ENCODE measurements at places on chromosomes 16 and 17.

DNA sequence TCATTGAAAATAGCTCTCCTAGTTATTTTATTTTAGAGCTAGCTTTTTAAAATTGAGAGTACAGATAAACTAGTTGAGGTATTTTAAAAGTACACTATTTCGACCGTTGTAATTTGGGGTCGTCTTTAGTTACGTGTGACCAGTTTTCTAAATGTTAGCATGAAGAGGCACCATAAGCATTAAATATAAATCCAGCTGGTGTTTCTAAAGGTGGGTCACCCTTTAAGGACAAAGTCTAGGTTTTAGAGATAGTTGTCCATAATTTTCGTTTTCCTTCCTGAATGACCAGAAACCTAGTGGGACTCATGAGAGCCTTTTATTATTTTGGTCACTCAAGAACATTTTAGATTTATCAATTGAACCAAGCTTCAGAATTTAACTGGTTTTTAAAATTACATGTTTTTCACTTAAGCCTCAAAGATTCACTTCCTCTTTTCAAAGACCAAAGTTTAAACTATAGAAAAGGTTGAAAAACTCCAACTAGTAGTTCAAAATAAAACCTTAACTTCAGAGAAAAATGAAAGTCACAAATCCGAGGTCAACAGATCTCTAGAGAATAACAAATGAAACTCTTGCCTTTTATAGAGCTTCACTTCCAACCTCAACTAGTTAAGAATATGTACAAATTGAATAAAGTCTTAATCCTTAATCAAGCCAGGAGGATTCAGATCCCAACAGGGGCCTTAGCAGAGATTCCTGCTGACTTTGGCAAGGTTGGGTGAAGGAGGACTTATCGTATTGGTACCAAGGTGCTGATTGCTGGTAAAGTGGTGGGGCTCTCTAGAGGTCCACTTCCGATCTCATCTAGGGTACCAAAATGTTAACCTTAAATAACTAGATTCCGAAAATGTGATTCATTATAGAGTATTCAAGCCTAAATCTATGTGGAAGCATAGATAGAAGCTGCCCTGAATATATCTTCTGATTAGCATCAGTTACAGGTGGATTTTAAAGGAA lies 32.5 kb downstream of the PHKB start:
- DNase-seq = no peak

DNA sequence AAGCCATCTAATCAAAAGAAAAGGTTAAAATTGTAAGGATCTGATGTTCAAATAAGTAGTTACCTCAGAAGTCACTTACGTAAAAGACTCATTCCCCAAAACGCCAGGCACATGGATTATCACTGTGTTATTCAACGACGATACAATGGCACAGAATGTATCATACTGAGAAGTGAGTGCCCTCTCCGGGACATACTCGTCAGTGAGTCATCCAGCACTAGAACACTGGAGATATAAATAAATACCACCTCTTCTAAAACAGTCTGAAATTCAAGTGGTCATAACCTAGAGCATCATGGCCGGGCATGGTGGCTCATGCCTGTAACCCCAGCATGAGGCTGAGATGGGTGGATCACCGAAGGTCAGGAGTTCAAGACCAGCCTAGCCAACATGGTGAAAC lies 24.9 kb downstream of the USP31 start:
- no peak for DNase-seq

- peak; percentile 12 for DNase-seq
Measured at GRCh38 chr17:68356520-68356919, 65.2 kb downstream of the ARSG start.

DNA sequence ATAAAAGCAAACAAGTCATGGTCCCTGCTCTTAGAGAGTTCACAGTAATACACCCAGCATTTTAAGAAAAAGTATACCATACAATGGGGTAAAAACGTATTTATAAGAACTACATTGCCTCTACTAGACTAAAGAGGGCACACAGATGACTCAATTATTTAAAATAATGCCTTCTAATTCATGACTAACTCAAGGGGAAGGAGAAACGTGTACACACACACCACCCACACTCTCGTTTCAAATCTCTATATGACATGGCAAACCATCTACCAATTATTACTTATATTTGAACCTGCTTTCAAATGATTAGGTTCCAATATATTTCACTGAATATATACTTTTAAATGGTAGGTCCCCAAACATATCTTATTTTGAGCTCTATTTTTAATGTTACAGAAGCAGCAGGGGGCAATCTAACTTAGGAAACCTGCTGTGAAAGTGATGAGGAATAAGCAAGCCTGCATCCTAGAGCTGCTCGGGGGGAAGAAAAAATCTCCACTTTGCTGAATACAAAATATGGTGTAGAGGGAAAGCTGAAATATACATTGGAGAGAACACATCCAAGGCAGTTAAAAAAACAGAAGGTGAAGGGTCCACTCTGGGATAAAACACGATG lies 232.4 kb upstream of the PSMD7 start:
- no peak for DNase-seq

DNA sequence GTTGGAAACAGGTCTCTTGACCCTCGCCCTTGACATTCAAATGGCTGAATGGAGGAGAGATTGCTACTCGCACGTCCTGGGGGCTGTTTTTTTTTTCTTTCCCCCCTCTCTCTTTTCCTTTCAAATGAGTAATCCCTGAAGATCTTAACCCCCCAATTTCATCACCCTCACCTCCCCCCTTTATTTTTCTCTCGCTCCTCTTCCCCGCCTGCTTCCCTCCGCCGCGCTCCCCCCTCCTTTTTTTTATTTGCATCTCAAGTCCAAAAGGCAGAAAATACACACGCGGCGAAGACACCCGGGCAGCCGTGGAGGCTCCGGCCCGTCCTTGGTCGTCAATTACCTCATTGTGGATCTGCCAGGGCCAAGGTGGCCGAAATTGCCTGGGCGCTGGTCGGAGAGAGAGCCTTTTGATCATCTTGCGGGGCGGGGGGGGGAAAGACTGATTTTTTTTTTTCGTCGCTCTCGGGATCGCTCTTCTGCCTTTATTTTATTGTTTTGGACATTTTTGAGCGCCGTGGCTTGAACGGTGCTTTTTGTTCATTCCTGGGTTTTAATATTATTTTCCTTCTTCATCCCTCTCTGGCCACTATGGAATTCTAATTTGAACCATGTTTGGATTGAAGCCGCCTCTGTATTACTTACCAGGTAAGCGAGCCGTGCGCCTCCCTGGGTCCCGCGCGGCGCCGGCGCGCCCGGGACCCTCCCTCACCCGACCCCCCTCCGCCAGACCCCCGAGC lies 57.2 kb upstream of the GSE1 start:
- DNase-seq = no peak

GRCh38 chr17:15012351-15012980 lies 252.7 kb downstream of the PMP22 start:
- DNase-seq = no peak

- DNase-seq = no peak
Measured at GRCh38 chr17:59418732-59419166, 87.3 kb downstream of the YPEL2 start.

DNA sequence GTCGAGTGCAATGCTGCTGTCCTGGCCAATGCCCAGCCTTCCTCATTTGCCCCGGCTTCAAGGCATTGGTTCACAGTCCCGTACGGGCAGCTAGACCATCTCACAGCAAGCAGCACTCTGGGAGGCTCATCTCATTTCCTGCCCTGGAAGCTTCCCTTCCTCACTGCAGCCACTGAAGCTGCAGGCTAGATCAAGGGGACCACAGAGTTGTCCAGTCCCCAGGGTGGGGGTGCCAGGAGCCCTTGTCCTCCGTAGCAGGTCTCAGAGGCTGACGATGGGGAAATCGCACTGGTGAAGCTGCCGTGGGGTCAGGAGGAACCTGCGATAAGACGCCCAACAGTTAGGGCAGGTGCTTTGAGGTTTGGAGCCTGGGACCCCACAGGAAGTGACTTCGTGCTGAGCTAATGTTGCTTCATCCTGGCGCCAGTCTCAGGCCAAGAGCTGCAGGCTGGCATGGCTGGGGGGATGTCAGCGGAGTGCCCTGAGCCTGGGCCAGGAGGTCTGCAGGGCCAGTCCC lies at the start of gene SPNS3:
TSS of gene SPNS3 (plus strand) at position 426 of the 517 bp plus-strand sequence. CDS start at position 454, 28 bp downstream.
- no peak for DNase-seq

- no peak for DNase-seq
Measured at GRCh38 chr16:18050777-18051176, 285.8 kb downstream of the NPIPA8 start.

DNA sequence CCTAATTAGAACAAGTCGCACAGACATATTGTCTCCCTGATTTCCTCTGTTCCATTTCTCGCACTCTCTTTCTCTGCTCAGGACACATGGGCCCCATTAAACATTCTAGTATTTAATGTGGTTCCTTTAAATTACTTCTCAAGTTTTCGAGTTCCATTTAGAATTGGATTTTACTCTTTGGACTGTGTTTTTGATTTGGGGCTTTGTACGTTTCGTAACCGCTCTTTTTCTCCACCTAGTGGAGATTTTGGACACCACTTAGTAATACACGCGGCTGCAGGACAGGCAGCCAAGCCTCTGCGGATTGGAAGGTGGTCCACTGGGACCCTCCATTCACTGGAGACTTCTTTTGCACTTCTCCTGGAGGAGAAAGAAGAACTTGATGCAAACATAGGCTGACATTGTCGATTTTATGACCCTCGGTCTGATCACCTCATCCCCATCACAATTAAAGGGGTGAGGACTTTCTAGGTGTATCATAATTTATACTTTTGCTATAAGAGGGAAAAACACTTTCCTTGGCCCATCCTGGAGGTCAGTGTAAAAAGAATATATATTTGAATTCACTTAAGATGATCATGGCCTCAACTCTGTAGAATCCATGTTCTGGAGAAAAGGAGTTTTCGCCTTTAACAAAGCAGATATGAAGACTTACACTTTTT lies 85.7 kb downstream of the NOG start:
- no peak for DNase-seq

- no peak for DNase-seq
Measured at GRCh38 chr17:17722081-17722905, 41.0 kb downstream of the RAI1 start.

DNA sequence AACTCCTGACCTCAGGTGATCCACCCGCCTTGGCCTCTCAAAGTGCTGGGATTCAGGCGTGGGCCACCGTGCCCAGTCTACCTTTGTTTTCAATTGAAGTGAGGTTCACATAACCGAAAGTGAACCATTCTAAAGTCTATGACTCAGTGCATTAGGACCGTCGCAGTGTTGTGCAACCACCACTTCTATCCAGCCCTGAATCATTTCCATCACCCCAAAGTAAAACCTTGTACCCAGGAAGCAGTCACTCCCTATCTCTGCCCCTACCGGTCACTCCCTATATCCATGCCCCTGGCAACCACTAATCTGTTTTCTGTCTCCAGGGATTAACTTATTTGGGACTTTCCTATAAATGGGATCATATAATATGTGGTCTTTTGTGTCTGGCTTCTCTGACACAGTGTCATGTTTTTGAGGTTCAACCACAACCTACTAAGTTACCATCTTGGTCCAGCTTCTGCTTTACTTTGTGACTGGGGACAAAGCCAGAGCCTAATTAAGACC lies 28.3 kb upstream of the CDC42EP4 start:
- DNase-seq = no peak

Data from activated T-helper 1 cell treated with anti-CD3 and anti-CD28 coated beads, Interleukin-2, amount 50 U/mL, for 16 hours (primary cell).